ENCODE measurements at places on chromosomes 7 and 10.

GRCh38 chr7:92875173-92875572, 38.8 kb upstream of the CDK6 start:
- no peak for DNase-seq

DNA sequence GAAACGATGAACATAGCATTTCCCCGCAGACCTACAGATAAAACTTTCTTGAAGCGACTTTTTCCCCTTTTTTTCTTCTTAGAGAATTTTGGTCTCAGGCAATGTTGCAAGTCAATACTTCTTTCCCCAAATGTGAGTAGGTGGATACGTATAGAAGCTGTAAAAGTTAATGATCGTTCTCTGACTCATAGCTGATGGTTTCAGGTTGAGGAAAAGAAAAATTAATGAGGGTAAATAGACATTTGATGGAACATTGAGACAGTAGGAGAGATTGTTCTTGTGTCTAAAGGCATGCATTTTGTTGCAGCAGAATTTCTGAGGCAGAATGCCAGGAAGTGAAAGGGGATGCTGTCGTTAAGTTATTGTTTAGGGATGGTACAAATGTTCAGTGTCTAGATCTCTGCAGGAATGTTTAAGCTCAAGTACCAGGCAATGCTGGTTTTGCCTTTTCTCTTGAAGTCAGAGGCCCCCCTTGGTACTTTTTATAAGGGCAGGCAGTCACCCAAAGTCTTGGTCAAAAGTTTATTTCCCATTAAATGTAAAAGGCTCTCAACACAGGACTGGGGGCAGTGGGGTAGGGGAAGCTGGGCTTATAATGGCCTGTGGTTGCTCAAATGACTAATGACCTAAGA, 9.3 kb downstream of the TCF7L2 start:
- DNase-seq: no peak

GRCh38 chr7:38541440-38541839, 89.7 kb downstream of the AMPH start:
- no peak for DNase-seq

- DNase-seq: no peak
These were observed 573.4 kb downstream of the ETV1 start for GRCh38 chr7:13416071-13416470.

GRCh38 chr7:37337522-37337921, 111.1 kb downstream of the ELMO1 start:
- DNase-seq: no peak

GRCh38 chr7:103710247-103710646, 264.2 kb upstream of the SLC26A5 start:
- DNase-seq: no peak

- no peak for DNase-seq
These were observed 103.6 kb downstream of the AHR start for GRCh38 chr7:17401791-17402627.

- DNase-seq: no peak
These were observed 183.2 kb downstream of the SEM1 start for GRCh38 chr7:96526496-96526895.

DNA sequence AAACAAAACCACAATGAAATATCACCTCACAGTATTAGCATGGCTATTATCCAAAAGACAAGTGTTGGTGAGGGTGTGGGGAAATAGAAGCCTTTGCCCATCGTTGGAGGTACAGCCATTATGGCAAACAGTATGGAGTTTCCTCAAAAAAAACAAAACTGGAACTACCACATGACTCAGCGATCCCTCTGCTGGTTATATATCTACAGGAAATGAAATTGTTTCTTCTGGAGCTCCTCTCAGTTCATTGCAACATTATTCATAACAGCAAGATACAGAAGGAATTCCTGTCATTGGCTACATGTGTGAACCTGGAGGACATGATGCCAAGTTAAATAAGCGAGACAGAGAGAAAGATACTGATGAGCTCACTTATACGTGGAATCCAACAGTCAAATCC, 2.4 kb upstream of the UBE3C start:
- DNase-seq: peak; percentile 73

- no peak for DNase-seq
These were observed 10.4 kb downstream of the PMPCB start for GRCh38 chr7:103307503-103308231.

DNA sequence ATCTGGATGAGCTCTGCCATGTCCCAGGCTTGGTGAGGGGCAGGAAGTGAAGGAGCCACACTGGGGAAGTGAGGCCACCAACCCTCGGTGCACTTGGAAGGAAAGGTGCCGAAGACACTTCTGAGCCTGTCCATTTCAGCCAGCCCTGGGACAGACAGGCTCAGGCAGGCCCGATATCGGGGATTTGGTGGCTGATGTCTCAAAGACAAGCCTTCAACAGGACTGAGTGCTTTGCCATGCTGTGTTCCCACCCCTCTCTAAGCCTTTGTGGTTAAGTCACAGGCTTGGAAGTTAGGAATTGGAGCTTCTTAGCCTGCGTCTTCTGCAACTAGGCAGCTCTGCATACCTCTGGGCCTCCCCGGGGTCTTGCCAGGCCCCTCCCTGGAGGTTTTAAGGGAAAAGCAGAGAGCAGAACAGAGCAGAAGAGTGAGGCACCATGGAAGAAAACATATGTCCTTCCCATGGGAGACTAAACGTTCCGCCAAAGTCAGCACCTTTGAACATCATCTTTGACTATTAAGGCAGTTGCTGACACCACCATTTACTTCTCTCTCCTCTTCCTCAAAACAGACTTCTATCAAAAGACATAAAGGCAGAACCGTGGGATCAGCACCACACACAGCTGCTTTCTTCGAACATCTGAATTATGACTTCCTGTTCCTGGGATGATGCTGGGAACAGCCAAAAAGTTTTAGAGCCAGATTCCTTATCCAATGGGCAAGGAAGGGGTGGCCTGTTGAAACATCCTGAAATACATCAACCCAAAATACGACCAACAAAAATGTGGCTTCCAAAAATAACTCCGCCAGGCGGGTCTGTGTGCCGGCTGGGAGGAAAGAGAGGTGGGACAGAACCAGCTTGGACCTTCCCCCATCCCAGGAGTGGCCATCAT, 71.8 kb downstream of the AFAP1L2 start:
- DNase-seq: no peak

DNA sequence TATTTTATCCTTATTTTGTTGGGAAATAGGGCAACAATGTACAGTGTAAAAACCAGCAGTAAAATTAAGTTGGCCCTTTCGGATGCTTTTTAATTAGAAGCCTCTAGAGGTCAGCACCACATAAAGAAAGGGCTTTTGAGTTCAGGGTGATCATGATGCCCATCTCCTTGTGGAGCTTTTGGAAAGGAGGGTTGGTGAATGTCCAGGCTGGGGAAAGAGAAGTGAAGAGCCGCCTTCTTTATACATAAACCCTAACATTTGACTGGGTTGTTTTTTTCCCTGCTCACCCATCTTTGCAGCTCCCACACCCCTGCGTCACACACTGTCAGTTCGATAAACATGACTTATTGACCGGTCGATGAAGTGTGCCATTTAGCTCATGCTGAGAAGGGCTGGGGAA, 29.8 kb downstream of the MTURN start:
- DNase-seq: peak; percentile 34

- DNase-seq: no peak
These were observed 14.5 kb upstream of the GGCT start for GRCh38 chr7:30519122-30519521.

DNA sequence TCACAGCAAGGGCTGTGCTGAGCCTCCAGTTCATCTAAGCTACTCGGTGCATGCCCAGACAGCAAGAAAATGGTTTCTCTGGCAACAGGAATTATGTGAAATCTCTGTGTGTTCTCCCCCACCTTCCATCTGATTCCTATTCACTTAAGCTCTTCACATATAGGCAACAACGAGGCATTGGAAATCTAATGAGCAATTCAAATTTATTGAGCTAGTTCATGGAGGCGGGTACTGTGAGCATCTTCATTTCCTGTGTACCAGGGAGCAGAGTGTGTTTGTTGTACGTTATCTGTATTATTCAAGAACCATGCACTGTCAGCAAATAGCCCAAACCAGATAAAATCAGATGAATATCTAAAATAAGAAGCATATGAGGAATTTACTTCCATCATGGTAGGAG, 739.1 kb downstream of the MAGI2 start:
- no peak for DNase-seq

- peak; percentile 33 for DNase-seq
These were observed 26.9 kb downstream of the HIP1 start for GRCh38 chr7:75711656-75712514.

DNA sequence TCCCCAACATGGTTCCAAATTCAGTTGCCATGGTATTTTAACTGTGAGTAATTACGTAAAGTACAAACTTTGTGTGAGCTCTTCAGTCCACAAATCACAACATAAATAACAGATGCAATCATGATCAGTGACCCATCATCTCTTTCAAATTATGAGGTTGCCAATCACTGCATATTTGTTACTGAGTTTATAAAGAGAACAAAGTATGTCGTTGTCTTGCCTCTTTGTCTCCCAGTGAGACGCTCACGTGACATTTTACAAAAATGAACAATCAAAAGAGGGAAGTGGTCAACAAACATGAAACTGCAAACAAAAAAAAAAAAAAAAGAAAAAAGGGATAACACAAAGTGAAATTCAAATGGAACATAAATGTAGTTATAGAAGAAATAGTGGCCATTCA, 122.7 kb upstream of the PDSS1 start:
- no peak for DNase-seq

- DNase-seq: no peak
These were observed 478.0 kb upstream of the KLF6 start for GRCh38 chr10:4262870-4263600.

GRCh38 chr7:30926313-30926712, 14.7 kb downstream of the AQP1 start:
- no peak for DNase-seq

- no peak for DNase-seq
These were observed 55.7 kb downstream of the RALA start for GRCh38 chr7:39678930-39679709.

GRCh38 chr7:14841869-14842268, 60.7 kb downstream of the DGKB start:
- no peak for DNase-seq

GRCh38 chr10:74114041-74114448, 36.6 kb downstream of the AP3M1 start:
- DNase-seq: no peak

- DNase-seq: peak; percentile 17
These were observed 101.9 kb upstream of the ARHGAP21 start for GRCh38 chr10:24825551-24825950.

DNA sequence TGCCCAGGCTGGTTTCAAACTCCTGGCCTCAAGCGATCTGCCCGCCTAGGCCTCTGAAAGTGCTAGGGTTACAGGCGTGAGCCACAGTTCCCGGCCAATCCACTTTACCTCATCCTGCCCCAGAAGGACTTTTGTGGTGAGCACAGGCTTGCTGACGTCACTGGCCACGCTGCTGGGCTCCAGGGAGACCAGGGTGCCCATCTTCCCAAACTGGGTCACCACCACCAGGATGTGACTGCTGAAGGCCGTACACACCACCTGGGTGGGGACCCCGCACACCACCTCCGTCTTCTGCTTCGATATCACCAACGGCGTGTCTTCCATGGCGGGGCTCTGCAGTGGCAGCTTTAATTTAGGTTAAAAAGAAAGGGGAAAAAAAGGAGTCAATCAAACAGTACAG, 816 bp downstream of the PSMG3 start:
- no peak for DNase-seq

- DNase-seq: no peak
These were observed 53.5 kb downstream of the DLG5 start for GRCh38 chr10:77872947-77873535.

GRCh38 chr10:127012769-127013152, 107.5 kb downstream of the DOCK1 start:
- peak; percentile 48 for DNase-seq

DNA sequence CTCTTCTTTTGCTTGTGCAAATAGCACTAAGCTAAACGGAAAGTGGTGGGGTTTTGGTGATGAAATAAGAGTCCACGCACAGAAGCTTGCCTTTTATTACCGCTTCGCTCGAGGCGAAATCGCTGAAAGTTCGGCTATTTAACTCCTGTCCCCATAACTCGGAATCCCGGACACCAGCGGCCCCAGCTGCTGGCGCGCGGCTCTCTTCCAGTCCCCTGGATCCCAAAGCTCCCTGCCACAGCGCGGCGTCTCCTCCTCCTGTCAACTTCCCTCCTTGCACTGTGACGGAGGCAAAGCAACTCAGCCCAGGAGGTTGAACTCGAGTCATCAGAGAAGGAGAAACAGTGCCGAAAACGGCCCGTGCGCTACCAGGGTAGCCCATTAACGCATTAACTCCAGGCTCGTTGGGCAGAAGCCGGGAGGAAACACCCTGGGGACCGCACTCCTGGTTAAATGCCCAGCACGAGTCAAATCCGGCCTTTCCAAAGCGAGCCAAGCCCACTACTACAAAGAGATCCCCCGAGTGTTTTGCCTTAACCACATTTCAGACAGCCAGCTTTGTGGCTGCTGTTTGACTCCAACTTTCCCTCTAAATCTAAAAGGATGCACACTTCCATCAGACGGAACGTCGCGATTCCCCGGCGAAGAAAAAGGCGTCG, 1.3 kb downstream of the SEMA3D start:
- DNase-seq: peak; percentile 49

- no peak for DNase-seq
These were observed 332.7 kb upstream of the LRGUK start for GRCh38 chr7:133794479-133794878.

- no peak for DNase-seq
These were observed 944 bp downstream of the STEAP1B start for GRCh38 chr7:22499044-22499443.

- peak; percentile 68 for DNase-seq
These were observed 34.6 kb downstream of the TRIM8 start for GRCh38 chr10:102678842-102679289.

- DNase-seq: no peak
These were observed 144.8 kb upstream of the NEBL start for GRCh38 chr10:21041763-21042458.

DNA sequence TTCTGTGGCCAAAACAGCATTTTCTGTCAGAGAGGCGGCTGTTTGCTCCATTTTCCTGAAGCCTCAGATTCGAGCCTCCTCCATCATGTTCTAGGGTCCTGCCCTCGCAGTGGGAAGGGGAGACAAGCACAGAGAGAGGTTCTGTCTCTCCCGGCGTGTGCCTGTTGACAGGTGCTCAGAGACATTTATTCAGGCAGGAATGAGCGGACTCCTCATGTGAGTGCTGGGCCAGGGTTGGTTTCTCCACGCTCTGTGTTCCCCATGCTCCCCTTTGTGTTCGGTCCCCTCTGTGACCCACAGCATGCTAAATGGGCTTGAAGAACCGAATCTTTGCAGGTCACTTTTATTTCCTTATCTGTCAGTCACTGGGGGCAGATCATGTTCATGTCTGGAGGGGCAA, 374.6 kb downstream of the GLRX3 start:
- no peak for DNase-seq

- no peak for DNase-seq
These were observed 81.2 kb downstream of the PARP12 start for GRCh38 chr7:139981511-139981895.

Data from AG08396 (cell line).